Body of pancreas (tissue), 4 donors: ENCODE measurements at places on chromosomes 1 and 21. TPM values are rescaled to one million over a fixed set of nuclear protein-coding genes. Genes with fewer than 3 reads are reported as not detected.

DNA sequence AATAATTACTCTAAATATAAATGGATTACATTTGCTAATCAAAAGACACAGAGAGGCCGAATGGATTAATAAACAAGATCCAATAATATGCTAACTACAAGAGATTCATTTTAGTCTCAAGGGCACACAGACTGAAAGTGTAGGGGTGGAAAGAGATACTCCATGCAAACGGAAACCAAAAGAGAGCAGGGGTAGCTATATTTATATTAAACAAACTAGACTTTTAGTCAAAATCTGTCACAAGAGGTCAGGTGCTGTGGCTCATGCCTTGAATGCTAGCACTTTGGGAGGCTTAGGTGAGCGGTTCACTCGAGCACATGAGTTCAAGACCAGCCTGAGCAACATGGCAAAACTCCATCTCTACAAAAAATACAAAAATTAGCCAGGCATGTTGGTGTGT is 33.6 kb upstream of the DISP1 start:
- DNase-seq = no peak

- no peak for DNase-seq
These were observed 8.8 kb upstream of the ADAR start for GRCh38 chr1:154616659-154617345.

DNA sequence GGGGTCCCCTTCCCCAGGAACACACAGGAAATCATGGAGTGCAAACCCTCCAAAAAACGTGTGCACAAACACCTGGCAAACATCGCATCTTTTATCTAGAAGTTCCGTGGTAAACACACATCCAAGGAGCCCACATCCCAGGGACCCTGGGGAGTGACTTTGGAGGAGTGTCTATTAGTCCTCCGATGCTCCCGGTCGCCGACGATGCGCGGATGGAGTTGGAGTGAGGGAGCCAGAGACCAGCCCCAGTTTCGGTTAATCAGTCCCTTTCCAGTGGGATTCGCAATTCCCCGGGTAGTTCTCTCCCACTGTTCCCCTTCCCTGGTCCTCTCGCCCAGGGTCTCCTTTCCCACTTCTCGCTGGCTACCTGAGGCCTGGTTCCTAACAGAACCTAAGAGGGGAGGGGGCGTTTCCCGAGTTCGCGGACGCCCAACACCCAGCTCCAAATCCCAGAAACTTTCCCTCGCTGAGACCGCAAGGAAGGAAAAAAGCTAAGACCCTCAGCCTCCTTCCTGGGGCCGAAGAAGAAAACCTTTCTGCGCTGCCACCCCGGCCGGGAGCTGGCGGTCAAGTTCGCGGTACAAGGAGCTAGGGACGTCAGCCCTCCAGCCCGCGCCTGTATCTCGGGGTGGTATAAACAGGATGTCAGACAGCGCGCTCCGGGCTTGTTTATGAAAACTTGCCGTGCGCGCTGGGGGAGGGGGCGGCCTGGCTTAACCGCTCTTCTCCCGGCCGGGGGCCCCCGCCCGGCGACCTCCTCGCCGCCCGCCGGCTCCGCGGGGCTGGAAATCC is 787 bp downstream of the JAK1 start:
- peak; percentile 70 for DNase-seq

DNA sequence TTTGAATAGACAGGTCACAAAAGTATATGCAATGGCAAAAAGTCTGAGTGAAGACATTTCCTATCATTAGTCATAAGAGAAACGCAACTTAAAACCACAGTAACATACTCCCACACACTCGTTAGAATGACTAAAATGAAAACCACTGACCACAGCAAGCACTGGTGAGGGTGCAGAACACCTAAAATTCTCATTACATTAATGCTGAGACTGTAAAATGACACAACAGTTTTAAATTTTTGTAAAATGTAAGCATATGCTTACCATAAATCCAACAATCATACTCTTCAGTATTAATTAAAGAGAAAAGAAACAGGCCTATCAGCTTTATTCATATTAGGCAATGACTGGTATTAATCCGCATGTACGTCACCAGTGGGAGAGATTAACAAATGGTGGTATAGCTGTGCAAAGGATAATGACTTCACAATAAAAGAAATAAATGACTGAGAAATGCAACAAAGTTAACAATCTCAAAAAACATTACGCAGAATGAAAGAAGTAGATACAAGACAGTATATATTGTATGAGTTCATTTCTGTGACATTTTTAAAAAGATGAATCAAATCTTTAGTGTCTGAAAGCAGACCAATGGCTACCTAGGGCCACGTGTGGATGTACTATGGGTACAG is 253.5 kb downstream of the AKT3 start:
- DNase-seq = no peak

BNIPL gene
- 0.26 TPM for total RNA-seq

PGBD5 gene
- total RNA-seq = 2.6 TPM
